Globus pallidus (tissue), 1 donor: ENCODE measurements at places on chromosomes 4 and X.
A peak's percentile ranks its signal among the peaks of the same experiment; 100 is the strongest.

GRCh38 chrX:136496186-136496763 lies 1.1 kb upstream of the HTATSF1 start:
- DNase-seq: no peak

DNA sequence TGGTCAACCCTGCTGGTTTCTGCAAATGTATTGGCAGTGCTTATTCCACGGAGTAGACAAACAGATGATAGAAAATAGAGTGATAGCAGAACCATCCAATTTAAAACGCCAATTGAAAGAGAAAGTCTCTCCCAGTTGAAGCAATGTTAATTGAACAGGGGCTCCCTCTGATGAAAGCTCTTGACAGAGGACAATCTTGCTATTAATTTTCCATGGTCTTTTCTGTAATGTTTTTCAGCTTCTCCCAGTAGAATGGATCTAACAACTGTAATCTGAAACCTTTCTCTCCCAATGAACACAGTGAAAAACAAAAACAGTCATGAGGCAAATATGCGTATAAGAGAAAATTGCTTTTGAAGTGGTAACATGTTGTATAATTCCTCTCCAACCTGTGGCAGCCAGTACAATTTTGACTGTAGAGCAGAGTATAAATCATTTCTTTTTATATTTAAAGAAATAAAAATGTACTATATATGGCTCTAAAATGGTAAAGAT lies 225.1 kb upstream of the GALNTL6 start:
- DNase-seq: no peak

- no peak for DNase-seq
Measured at GRCh38 chr4:4477796-4478195, 64.1 kb downstream of the STX18 start.

DNA sequence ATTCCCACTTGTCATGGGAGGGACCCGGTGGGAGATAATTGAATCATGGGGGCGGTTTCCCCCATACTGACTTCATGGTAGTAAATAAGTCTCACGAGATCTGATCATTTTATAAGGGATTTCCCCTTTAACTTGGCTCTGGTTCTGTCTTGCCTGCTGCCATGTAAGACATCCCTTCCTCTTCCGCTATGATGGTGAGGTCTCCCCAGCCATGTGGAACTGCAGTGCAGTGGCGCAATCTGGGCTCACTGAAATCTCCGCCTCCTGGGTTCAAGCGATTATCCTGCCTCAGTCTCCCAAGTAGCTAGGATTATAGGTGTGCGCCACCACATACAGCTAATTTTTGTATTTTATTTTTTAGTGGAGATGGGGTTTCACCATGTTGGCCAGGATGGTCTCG lies 2.9 kb downstream of the HPGDS start:
- no peak for DNase-seq

DNA sequence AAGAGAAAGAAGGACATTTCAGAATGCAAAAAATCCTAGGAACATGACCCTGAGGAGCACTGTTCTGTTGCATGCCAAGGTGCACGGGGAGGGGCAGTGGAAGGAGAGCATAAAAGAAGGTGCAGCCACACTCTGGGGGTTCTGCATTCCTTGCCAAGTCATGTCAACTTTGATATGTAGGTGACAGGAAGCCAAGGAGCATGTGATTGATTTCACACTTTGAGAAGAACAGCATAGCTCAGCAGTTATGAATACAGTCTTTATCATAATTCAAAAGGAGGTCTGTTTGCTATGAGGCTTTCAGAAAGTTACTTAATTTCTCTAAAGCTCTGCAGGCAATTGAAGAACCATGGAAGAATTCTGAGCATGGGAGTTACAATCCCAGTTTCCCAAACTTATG lies 50.6 kb downstream of the SCFD2 start:
- DNase-seq: no peak

GRCh38 chr4:154868414-154869194 lies 87.5 kb downstream of the RBM46 start:
- DNase-seq: no peak

DNA sequence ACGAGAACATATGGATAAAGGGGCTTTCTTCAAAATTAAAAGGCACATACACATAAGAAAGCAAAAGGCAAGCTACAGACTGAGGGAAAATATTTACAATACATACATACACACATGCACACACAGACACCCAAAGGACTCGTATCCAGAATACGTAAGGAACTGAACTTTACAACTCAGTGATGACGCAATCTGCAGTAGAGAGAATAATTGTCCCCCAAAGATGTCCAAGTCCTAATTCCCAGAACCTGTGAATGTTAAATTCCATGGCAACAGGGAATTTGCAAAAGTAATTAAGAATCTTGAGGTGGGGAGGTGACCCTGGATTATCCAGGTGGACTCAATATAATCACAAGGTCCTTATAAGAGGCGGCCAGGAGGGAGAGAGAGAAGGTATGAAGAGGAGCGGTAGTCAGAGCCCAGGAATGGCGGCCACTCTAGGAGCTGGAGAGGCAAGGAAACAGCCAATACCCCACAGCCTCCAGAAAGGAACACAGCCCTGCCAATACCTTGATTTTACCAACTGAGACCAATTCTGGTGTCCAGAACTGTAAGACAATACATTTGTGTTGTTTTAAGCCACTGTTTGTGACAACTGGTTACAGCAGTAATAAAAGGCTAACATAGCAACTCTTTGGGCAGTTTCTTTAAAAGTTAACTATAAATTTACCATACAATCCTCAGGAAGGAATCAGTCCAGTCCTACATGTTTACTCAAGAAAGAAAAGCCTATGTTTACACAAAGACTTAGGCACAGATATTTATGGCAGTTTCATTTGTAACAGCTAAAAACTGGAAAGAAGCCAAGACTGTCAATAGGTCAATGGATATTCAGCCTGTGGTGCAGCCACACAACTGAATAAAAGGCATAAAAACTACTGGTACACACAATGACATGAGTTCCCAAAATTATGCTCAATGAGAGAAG lies 27.3 kb upstream of the STS start:
- DNase-seq: no peak

- DNase-seq: no peak
Measured at GRCh38 chrX:4787971-4788370, 1074.5 kb upstream of the PRKX start.

- DNase-seq: no peak
Measured at GRCh38 chr4:122555216-122555615, 65.7 kb downstream of the IL21 start.

- no peak for DNase-seq
Measured at GRCh38 chrX:30795981-30796958, 92.8 kb downstream of the TAB3 start.

- DNase-seq: no peak
Measured at GRCh38 chr4:17712166-17712565, 69.3 kb downstream of the FAM184B start.

- no peak for DNase-seq
Measured at GRCh38 chr4:4730249-4730648, 129.2 kb upstream of the MSX1 start.

DNA sequence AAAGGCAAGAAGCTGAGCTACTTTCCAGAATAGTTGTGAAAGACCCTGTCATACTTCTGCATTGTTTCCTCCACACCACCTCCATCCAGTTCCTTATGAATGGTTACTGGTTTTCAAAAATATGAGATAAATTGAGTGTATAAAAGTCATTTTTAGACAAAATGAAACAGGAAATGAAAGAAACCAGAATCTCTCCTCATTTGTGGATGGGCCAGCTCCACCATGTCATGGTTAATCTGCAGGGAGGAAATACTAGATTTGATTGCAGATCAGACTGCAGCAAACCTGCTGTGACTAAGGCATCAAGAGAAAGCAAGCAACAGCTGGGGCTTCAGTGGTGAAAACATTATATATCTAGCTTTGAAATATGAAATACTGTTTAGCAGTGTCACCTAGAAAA lies 23.8 kb downstream of the F9 start:
- no peak for DNase-seq

DNA sequence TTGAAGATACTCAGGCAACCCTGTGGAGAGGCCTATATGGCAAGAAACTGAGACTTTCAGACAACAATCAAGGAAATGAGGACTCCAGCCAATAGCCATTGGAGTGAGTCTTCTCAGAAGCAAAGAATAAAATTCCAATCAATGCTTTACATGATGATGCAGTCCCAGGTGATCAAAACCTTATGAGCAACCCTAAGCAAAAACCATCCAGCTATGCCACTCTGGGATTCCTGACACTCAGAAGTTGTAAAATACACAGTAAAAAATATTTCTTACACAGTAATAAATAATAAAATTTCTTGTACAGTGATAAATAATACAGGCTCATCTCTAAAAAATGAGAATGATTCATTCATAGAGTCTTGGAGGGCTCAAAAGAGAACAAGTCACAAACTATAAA lies 150.6 kb downstream of the IL15 start:
- no peak for DNase-seq

- no peak for DNase-seq
Measured at GRCh38 chrX:153879741-153880439, 6.1 kb downstream of the L1CAM start.

DNA sequence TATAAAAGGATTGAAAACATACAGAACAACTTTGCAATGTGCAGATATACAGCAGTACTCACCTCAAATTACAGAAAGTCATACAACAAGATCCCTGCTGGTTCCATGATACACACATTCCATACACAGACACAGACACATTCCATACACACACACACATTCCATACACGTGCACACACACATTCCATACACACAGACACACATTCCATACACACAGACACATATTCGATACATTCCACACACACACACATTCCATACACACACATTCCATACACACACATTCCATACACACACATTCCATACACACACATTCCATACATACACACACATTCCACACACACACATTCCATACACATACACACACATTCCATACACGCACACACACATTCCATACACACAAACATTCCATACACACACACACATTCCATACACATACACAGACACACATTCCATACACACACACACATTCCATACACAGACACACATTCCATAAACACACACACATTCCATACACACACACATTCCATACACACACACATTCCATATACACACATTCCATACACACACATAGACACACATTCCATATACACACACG lies 13.7 kb downstream of the LINC00632 start:
- no peak for DNase-seq

DNA sequence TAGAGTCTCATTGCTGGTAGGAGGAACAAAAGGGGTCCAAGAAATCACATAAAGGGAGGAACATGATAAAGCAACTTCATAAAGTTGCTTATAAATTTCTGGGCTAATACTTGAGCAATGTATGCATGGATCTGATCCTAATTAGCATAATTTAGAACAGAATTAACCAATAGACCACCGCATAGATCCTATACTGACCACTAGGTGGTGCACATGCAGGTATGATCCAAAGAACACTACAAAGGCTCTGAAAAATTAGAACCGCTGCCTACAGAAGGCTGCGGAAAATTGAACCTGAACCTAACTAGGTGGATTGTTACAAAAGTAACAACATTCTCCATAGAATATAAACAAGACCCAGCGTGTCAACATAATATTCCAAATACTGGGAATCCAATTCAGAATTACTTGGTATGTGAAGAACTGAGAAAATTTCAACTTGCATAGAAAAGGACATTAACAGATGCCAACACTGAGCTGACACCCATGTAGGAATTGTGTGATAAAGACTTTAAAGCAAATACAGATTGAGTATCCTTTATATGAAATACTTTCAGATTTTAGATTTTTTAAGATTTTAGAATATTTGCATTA lies 23.3 kb downstream of the BRCC3 start:
- no peak for DNase-seq

- DNase-seq: no peak
Measured at GRCh38 chr4:5052204-5052702, 973 bp downstream of the STK32B start.

GRCh38 chr4:5166377-5166776 lies 115.1 kb downstream of the STK32B start:
- no peak for DNase-seq

DNA sequence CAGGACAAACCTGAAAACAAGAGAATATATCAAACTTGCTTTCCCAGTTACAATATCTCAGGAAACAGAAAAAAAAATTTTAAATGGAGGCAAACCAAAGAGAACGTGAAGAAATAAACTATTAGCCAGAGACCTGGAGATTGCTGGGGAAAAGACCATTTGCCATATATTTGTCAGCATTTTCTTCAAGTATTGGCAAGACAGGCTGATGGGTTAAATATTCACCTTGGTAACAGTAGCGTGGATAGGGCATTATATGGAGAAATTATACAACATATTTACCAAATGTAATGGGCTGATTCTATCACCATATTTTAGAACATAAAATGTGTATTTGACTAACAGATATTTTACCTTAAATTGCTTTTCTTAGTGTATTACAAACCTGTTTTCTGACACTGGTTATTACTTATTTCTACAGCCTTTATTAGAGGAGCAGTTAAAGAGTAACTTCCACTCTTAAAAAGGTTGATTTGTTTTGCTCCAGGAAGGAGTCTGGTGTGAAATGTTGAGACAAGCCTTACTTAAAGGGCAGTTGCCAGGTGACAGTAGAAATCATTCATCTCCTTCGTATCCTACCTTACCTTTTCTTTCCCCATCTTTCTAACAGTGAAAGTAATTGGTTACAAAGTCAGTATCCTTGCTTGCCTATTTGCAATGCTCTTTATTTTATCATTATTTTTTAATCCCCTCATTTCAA lies 575.5 kb downstream of the GBA3 start:
- DNase-seq: no peak

DNA sequence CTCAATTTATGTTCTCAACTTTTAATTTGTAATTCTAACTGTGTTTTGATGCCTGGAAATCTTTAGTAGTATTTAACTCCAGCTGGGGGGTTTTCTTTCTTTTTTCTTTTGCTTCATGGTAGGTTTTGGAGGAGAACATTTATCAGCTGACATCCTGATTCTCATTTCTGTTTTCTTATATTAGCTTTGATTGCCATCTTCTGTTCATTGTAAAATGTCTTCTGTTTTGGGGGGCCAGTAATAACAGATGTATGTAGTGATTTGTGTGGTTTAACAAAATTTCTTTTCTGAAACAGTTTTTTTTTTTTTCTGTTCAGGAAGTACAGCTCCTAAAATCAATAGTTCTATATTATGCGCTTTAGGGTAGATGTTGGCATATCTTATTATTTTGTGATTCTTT lies 182.2 kb downstream of the GABRB1 start:
- DNase-seq: peak; percentile 35

- no peak for DNase-seq
Measured at GRCh38 chr4:7768736-7769135, 170.9 kb downstream of the AFAP1 start.

DNA sequence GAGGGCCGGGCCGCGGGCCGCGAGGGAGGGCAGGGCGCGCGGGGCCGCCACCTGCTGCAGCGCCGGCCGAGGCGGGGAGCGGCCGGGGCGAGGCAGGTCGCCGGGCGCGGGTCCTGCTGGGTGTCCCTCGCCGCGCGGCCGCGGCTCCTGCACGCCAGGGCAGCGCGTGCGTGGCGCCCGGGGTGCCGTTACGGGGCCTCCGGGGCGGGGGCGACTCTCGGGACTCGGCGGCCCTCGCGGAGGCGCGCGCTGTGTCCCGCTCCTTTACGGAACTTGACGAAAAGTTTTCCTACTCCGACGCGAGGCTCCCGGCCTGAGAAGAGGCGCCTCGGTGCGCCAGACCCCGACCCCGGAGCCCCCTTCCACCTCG lies 329 bp downstream of the TBC1D14 start:
- no peak for DNase-seq
